ENCODE measurements at places on chromosomes 1 and 21.

DNA sequence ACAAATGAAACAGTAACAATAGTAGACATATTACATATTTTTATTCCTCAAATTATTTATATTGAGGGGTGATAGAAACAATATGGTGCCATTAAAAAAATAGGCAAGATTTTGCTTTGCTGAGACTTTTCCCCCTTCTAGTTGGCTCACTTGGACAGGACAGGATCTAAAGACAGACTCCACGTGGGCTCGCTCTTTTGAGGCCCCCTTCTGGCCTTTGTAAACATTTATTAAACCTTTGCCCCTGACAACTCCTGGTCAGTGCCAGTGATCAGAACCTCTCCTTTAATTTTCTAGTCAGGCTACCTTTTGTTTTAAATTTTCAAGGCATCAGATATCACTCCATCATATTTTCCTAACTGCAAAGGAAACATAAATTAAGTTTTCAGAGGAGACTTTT lies 49.7 kb upstream of the IFI44L start:
- no peak for DNase-seq

- DNase-seq, result no peak
These were observed 2.9 kb downstream of the DBT start for GRCh38 chr1:100246738-100247137.

- peak; percentile 87 for DNase-seq
These were observed 34.4 kb downstream of the COL18A1 start for GRCh38 chr21:45439161-45439872.

DNA sequence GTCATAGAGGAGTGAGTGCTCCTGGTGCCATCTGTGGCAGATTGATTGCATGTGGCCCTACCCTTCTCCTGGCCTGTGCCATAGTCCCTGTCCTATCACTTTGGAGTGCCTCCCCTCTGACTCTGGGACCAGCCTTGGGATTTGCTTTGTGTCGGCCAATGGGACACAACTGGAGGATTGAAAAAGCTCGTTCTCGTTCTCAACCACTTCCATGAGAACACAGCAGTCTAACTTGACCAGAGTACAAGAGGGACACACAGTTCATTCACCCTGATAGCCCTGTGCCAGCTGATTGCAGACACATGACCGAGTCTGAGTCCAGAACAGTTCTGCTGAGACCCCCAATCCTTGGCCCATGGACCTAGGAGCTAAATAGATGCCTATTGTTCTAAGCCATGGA lies 47.8 kb downstream of the C1orf198 start:
- DNase-seq, result no peak

DNA sequence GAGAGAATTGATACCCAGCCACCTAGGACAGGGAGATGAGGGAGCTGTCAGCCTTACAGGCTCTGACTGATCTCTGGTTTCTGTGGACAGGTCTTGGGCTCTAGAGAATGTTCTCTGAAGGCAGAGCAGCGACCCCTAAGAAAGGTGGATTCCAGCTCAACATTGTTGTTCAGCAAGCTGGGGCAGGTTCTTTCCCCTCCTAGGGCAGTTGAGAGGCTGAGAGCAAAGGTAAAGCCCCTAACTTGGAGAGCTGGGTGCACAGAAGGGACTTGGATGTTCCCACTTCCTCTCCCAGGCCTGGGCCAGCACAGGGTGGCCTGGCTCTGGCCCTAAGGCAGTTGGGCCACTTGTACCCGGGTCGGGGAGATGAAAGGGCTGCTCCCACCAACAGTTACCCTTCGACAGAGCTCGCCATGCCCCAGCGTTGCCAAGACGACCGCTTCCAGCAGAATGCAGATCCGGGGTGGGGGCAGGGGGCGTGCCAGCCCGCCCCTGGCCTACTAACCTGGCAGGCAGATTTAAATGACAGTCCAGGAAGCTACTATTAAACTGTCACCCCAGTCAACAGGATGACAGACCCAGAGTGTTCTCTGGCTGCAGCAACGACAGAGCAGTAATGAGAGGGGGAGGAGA lies 31.6 kb downstream of the LRP8 start:
- DNase-seq, result no peak

GRCh38 chr21:36732761-36733160 lies 33.8 kb downstream of the SIM2 start:
- no peak for DNase-seq

Data from germinal center (tissue), 1 donor.